ENCODE measurements at places on chromosomes 2 and 18.

- peak; percentile 9 for DNase-seq
Observed at GRCh38 chr2:7191932-7192331, 274.7 kb downstream of the RNF144A start.

DNA sequence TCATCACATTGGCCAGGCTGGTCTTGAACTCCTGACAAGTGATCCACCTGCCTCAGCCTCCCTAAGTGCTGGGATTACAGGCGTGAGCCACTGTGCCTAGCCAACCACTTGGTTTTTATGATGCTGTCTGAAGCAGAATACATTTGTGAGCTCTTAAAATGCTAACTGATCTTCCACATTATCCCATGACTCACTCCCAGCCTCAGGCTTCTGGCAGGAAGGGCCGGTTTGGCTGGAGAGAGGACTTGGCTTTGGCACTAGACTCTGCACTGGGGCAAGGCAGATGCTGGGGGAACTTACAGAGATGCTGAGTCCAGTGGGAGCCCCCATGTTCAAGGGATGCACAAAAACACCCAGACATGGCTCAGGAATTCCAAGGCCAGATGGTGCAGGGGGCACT, 40.5 kb upstream of the SH3BP4 start:
- no peak for DNase-seq

DNA sequence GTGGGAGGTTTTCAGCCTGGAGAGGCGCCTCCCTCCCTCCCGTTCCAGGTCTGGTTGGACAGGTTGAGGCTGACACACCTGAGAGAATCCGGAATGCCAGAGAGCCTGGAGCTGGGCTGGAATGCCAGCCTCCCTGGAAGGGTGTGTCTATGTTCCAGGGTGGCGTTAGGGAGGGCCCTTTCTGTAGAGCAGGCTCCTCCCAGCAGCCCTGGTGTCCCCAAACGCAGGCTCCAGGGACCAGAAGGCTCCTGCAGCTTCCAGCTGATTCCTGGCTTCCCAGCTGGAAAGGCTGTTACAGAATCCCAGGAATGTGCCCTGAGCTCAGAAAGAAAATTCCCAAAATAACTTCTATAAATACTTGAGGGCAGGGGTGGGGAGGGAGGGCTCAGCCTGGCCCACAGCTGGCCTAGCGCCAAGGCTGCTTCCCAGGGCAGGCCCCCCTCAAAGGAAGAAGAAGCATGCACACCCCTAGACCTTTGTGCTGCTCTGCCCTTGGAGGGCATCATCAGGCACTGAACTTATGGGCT, 85.4 kb downstream of the STPG4 start:
- no peak for DNase-seq

DNA sequence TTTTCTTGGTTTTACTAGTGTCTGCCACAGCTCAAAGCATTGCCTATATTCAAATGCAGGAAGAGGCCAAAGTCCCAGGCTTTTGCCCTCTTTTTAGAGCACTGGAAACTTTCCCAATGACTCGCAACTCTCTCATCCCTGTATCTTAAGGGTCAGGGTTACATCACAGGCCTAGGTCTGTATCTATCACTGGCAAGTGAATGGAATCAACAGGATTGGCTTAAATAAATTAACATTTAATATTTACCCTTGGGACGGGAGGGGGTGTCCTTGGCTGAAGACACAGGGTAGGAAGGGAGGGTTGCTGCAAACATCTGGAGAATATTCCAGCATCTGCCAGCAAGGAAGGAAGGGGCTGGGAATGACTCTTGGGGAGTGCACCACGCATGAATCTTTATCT, 242.6 kb downstream of the SLC4A3 start:
- DNase-seq = no peak

- DNase-seq = peak; percentile 32
Observed at GRCh38 chr2:176638167-176639015, 369.1 kb downstream of the MTX2 start.

GRCh38 chr2:38650012-38650411, 15.9 kb upstream of the GALM start:
- DNase-seq = no peak

DNA sequence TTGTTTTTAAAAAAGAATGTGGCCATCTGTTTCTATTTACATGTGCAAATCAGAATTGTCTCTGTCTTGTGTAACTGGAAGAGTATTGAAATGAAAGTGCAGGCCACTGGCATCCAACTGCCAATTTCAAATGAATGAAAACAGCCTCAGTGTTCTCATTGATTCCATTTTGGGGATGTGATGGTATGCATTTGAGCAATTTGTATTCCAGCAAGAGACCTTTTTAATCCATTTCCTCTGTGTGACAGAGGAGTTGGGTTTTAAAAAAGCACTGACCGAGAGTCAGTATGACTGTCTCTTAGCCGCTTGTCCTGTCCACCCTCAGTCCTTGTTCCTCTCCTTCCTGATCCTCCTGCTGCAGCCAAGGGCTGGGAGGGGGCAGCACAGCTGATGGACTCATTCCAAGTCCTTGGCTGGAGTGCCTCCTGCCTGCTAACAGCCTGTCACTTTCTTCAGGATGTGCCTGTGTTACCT, 50.0 kb downstream of the ASAP2 start:
- no peak for DNase-seq

DNA sequence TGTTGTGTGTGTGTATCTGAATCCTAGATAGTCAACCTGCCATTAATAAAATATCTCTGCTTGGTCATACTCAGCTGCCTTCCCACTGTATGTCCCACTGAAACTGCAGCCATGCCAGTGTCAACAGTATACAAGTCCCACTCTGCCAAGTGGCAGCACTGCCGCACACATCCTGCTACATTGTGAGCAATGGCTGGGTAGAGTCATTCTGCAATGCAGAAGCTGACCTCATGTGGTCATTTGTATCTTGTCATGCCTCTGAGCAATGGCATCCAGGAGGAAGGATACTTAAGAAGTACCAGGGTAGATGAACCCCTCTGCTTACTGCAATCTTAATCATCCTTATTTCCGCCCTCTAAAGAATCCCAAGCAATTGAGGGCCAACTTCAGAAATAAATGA, 302.2 kb upstream of the DDX18 start:
- DNase-seq = no peak

GRCh38 chr2:238939074-238939473, 91.2 kb downstream of the TWIST2 start:
- no peak for DNase-seq

DNA sequence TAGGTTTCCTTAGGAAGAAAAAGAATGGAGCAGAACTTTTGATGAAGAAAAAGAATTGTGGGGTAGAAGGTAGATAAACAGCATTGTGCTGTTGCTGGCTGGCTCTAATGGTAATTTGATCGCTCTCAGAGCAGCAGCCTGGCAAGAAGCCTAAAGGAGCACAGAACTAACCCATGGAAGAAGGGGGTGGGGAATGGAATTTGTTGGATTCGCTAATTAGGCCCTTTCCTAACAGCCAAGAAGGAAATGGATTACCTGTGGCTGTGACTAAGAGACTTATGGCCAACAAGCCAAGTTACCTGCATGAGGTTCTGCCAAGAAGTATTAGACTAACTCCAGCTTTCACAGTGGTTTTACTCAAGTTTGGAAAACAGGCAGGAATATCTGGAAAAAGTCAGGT, 210.6 kb downstream of the IKZF2 start:
- peak; percentile 75 for DNase-seq

GRCh38 chr2:233799087-233799665, 21.0 kb downstream of the MROH2A start:
- no peak for DNase-seq

- no peak for DNase-seq
Observed at GRCh38 chr2:45432406-45432805, 178.7 kb downstream of the SRBD1 start.

DNA sequence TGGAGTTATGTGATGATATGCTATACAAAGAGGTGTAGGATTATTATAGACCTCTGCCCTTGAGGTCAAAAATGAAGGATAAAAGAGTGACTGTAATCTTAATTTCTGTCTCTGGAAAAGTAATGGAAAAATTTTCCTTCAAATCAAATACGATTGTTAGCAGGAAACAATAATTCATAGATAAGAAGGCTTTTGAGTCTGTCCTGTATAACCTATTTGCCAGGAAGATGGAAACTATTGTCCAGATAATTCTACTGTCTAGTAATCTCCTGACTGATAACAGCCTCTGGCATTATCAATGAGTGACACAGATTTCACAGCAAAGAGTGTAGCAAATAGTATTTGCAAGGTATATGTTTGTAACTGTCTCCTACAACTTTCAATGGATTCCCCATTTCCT, 307.8 kb downstream of the MTX2 start:
- no peak for DNase-seq

GRCh38 chr18:26089293-26090129, 902 bp downstream of the SS18 start:
- DNase-seq = no peak

DNA sequence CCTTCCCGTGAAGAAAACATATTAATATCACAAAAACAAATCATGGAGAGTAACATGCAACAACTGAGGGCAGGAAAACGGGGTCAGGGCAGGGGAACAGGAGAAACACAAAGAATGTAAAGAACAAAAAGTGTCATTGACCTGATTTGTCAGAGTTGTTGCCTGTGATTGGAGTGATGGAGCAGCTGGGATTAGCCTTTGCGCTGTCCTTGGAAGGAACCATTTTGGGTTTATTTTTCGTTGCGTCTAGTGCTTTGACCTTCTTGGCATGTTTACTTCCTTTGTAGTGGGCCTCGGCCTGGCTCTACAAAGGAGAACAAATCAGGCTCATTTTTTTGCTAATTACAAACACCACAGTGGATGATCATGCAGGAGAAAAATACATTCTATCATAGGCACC, 218.5 kb upstream of the SESTD1 start:
- no peak for DNase-seq

- no peak for DNase-seq
Observed at GRCh38 chr2:71813807-71814470, 333.7 kb downstream of the CYP26B1 start.

DNA sequence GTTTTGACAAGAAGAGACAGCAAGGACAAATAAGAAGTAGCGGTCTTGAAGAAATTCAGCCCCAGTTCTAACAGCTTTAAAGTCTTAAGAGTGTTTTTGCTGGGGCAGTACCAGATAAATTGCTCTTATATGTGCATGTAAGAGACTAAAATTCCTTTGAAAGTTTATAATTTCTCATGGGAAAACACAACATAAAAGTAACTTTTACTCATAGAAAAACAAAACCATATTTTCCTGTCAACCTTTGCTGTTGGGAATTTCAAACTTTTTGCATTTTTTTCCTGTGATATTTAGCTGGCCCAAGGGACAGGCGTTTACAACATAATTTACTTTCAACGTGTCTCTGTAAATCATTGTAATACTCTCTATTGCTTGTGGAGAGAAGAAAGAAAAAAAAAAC, 767.8 kb upstream of the ZEB2 start:
- DNase-seq = no peak

Measured in DMS 273 treated with DMSO at 0.1 percent for 48 hours (cell line).